A673 (cell line): ENCODE measurements at places on chromosomes 3 and 15. TPM values are rescaled to one million over a fixed set of nuclear protein-coding genes. Genes with fewer than 3 reads are reported as not detected.

CCR2 gene
- not detected in 2 replicates for total RNA-seq

GOLGA8H gene
- total RNA-seq: 0.33 TPM in 1 of 2 replicates, not detected in the other

LRRN1 gene
- total RNA-seq: not detected in 2 replicates

GRCh38 chr15:45259796-45260195 is 7.8 kb downstream of the SLC28A2 start:
- no peak for DNase-seq

DNA sequence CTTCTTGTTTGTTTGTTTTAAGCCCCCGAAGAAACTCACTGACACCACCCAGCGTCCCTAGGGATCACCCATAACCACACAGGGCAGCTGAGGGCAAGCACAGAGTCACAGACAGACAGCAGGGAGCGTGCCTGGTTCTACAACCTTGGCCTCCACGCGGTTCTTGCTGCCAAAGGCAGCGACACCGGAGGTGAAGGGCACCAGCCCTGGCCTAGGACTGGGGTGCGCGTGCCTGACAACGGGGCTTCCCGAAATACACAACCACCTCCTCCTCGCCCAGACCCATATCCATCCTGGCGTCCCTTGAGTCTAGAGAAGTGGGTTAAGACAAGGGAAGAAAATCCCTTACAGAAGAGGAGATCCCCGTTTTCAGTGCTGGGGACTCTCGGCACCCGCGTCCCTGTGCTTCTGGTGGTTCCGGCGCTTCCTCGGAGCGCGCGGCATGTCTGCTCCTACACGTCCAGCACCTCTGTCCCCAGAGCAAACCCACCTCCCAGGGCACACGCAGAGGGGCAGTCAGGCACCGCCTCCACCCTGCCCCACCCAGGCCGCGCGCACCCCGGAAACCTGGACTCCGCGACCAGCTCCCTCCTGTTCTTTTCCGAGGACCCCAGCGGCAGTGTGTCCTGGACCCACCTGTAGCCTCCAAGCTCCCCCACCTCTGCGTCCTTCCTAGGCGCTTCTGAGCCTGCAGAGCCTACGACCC is 911 bp downstream of the RFTN1 start:
- DNase-seq: no peak

DNA sequence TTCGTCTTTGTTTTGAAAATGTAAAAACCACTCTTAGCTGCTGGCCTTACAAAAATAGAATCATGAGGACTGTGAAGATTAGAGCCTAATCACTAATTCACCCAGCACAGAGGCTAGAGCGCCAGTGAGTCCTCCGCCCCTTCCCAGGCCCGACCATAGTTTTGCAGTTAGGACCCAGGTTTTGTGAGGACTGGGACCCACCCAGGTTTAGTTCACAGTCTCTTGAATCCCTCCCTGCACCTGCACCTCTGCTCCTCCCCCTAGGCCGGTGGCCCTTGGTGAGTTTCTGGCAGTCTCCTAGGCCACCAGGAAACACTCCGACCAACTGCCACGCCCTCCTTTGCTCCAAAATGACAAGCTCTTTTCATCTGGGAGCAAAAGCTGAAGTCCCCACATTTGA is 136.0 kb upstream of the CCDC54 start:
- peak; percentile 13 for DNase-seq

GRCh38 chr15:68298882-68299381 is 21.4 kb downstream of the FEM1B start:
- DNase-seq: no peak

- peak; percentile 14 for DNase-seq
Measured at GRCh38 chr3:136251511-136251910, 1.4 kb downstream of the PCCB start.

ACTC1 gene
- total RNA-seq: not detected in 2 replicates

DNA sequence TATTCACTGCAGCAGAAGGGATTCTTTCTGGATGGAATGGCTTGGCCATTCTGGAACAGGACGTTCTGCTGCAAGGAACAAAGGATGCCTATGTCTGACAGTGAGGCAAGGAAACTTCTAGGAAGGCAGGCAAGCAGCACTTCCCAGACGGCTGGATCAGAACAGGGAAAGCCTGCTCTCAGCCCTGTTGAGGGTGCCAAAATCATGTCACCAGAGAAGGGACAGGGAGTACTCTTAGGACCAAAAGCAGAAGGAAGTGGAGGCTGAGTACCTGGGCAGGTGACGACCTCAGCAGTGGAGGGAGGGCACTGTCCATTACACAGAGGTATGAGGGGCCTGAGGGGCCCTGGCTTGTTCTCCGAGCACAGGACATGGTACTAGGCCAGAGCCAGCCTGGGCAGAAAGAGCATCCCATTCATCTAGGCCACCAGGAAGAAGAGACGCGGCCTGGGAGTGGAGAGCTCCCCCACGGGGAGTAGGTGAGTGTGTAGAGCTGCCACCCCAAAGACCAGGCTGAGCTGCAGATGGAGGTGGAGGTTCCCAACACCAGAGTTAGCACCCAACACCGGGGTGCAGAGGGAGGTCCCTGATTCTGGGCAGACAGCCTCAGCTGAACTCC is 9.6 kb downstream of the KLF15 start:
- no peak for DNase-seq

DNA sequence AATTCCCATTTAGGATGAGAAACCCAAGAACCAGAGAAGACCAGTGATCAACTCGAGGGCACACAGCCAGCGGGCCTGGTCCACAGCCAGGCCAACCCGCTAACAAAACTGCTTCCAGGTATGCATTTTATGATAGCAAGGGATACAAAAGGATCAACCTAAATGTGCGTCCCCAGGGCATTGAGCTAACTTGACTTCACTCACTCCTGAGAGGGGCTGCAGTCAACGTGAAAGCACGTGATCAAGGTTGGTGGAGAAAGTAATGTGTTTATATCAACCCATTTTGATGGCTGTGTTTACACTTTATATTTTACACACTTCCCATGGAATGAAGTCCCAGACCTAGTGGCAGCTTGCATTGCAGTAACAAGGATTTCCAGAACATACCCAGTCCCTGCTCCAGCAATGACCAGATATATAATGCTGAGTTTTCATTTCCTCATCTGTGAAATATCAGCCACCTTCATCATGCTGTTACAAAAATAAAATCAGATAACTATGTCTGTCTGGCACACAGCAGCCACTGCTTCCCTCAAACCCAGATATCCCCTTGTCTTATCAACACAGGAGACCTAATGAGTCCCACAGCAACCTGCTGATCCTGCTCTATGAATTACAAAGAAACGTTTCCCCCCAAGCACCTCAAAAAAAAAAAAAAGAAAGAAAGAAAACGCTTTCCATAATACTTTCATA is 2.0 kb downstream of the KLHL6 start:
- no peak for DNase-seq

RAB43 gene
- 2.9 and 7.3 TPM in 2 replicates for total RNA-seq
